NCI-H460 (cell line): ENCODE measurements at places on chromosomes 2 and 18. TPM values are rescaled to one million over a fixed set of nuclear protein-coding genes. Genes with fewer than 3 reads are reported as not detected.
A peak's percentile ranks its signal among the peaks of the same experiment; 100 is the strongest.

DNA sequence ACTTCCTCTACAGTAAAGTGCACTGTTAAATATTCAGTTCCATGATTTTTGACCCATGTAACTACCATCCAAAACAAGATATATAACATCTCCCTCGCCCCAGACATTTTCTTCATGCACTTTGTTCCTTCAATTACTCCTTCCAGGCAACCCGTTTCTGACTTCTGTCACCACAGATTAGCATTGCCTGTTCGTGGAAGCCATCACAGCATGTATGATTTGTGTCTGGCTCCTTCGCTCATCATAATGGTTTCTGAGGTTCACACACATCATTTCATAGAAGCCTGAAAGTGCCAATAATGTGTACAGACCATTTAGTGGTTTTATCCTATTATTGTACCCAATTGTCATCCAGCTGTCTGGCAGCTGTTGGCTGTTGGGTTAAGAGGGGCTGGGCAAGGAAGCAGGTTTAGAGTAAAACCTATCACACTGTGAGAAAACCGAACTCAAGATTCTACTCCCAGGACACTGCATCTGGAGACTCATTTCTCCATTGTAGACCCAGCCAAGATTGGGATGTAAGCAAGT is 16.1 kb downstream of the ARHGAP28 start:
- DNase-seq = no peak

DNA sequence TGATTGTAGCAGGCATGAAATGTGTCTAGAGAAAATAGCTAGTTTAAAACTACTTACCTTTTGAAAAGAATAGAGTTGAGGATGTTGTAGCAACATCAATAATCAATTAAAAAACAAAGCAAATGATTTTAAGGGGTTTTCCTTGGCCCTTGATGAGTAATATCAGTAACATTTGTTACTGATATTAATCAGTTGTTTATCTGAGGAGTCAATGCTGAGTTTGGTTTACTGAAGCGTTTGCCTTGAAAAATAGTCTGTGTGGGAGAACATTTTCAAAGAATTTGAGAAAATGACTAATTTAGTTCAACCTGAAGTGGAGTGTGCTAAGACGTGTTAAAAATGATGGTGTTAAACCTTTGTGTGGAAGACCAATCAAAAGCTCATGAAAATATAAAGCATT is 9.3 kb downstream of the PTH2R start:
- DNase-seq = no peak

DNA sequence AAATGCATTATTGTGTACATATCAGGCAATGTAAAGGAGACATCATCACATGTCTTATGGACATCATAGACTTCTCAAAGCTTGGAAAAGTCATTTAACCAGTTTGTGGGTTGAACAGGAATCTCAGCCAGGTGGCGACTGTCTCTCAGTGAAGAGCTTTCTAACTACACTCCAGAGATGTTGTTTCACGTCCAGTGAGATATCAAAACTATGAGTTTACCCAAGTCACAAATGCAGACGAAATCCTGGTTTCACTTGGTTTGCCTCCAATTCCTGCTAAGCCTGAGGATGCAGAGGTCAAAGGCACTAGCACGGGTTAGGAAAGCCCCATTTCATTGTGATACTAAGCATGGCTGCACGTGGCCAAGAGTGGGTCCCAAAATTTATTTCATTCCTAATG is 384.5 kb upstream of the MEIS1 start:
- no peak for DNase-seq

C2orf72 gene
- 1.1 and 2.0 TPM in 2 replicates for total RNA-seq

LTBP1 gene
- 1.2 and 1.6 TPM in 2 replicates for total RNA-seq

CRYBA2 gene
- total RNA-seq = not detected in 2 replicates

GRCh38 chr18:55265130-55265675 is 305.9 kb upstream of the CCDC68 start:
- no peak for DNase-seq

GRCh38 chr2:218435003-218435982 is 16.4 kb downstream of the VIL1 start:
- no peak for DNase-seq

STPG4 gene
- total RNA-seq = 0.32 TPM in 1 of 2 replicates, not detected in the other

- DNase-seq = peak; percentile 60
Observed at GRCh38 chr2:68806511-68807109, 64.6 kb downstream of the BMP10 start.

GATA6 gene
- total RNA-seq = 1.0 and 1.8 TPM in 2 replicates

DNA sequence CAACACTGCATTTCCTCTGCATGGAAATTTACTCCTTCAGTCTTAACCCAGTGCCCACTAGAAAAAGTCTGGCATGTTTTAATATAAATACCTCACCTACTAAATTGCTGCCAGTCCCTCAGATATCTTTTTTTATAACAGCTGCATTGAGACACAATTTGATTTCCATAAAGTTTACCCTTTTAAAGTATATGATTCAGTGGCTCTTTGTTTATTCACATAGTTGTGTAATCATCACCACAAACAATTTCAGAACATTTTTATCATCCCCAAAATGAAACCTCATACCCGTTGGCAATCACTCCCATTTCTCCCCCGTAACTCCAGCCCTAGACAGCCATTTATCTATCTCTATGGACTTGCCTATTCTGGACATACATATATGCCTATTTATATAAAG is 17.0 kb upstream of the FRZB start:
- no peak for DNase-seq

- DNase-seq = peak; percentile 74
Observed at GRCh38 chr2:37982147-37982582, 57.1 kb downstream of the RMDN2 start.

PAX3 gene
- 4.2 and 5.7 TPM in 2 replicates for total RNA-seq

DNA sequence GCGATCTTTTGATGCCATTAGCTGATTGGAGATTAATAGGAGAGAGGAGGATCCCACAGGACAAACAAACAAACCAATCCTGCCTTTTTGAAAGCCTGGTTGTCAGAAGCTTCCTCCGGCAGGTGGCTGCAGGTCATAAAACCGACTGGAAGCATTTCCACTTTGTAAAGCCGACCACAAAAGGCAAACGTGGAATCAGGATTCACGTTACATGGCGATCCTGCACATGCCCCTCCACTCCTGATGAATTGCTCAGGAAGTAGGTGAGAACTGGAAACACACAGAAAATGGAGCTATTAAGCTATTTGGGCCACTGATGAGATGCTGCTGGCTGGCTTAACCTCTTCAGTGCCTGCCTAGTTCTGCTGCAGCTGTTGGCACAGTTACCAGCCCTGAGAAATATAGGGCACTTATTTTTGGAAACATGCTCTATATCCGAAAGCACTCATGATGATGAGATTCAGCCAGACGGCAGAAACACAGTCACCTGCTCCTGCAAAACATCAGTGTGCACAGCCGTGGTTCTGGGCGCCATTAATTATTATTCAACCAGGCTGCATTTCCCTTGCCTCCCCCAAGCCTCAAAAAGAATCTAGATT is 110.3 kb upstream of the ST6GAL2 start:
- no peak for DNase-seq

DUSP2 gene
- 11.1 and 13.2 TPM in 2 replicates for total RNA-seq

- no peak for DNase-seq
Observed at GRCh38 chr2:147083664-147084063, 761.2 kb upstream of the ACVR2A start.

GRCh38 chr2:32166115-32166574 is 481 bp downstream of the SLC30A6 start:
- DNase-seq = no peak

DNA sequence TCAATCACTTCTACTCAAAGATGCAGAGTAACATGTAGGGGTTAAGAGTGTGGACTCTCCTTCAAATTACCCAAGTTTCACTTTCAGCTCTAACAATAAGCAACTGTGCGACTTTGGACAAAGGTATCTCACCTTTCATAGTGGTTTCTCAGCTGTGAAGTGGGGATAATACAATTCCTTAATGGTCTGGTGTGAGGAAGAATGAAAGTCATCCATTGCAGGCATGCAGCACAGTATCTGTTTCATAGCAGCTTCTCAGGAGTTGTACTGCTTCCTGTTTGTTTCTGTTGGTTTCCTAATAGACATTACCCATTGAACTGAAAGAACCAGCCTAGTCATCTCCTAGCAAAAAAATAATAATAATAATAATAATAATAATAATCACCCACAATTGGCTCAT is 74.4 kb downstream of the DDX18 start:
- no peak for DNase-seq

DNA sequence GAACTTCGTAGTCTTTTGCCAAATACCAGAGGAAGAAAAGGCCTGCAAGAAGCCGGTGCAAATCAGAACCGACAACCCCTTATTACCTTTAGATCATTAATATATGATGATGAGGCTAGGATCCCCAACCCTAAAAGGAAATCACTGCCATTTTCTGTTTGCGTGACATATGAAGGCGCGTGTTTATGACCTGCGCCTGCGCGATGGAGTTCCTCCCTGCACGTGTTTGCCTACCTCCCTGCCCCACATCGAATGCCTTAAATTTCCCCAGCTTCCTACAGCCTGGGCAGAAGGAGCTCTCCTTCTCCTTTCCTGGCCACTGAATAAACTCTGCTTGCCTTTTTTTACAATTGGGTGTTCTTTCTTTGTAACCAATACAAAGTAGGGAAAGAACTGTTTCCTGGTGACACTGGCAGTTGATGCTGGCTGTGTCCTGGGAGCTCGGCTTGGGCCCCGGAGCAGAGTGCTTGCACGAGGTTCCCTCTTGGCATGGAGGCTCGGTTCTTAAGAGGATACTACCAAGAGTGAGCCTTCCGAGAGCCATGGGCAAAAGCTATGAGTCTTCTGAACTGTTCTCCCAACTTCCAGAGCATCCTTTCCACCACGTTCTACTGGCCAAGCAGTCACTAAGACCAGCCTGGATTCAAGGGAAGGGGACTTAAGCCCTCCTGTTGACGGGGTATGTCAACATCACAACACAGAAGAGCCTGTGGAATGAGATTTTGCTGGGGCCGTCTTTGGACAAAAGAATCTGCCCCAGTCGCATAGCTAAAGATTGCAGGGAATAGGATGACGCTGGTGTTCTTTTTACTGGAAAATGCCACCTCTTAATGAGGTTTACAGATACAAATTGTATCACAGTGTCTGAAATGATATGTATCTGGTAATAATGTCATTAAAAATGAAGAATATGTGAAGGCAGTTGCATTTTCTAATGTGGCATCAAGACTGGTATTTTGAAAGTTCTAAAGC is 179.8 kb downstream of the SH3BP4 start:
- no peak for DNase-seq

GRCh38 chr18:66872277-66872676 is 268.4 kb upstream of the CDH19 start:
- peak; percentile 40 for DNase-seq

- no peak for DNase-seq
Observed at GRCh38 chr2:239735829-239736357, 289.2 kb downstream of the NDUFA10 start.

DNA sequence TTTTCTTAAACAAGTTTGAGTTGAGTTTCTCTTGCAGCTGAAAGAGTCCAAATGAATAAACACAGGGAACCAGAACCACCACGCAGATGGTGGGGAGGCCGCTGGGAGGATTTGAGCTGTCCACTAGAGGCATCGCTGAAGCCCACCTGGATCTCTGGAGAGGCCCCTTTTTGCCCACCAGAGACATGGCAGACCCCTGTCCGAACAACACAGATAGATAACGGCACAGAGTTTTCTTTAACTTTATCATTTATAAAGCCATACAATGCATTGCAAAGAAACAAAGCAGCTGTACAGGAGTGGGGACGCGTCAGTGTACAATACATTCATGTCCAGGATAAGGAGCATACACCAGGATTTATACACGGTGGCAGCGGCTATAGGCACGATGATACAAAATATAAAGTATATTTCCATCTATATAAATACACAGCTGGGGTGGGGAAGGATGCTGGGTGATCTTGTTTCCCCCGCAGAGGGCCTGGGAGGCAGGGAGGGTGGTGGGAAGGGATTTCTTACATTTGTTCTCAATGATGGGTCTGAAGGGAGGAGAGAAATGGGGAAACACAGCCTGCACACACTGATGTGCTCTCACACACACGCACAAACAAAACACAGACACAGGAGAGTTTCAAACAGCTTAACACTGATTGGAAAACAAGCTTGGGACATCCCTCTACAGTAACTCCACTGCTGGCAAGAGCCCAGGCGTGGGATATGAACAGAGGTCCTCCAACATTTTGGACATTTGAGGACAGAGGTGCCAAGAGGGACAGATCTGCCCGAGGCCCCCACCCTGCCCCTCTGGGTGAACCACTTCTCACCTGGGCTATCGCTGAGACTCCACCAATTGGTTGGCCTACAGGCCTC is 203.0 kb downstream of the TNS1 start:
- DNase-seq = no peak

GRCh38 chr2:240293557-240294461 is 141.7 kb upstream of the GPC1 start:
- DNase-seq = no peak

GREB1L gene
- 1.9 and 2.1 TPM in 2 replicates for total RNA-seq
